ENCODE measurements at places on chromosomes 7 and 10. TPM values are rescaled to one million over a fixed set of nuclear protein-coding genes. Genes with fewer than 3 reads are reported as not detected.

DNA sequence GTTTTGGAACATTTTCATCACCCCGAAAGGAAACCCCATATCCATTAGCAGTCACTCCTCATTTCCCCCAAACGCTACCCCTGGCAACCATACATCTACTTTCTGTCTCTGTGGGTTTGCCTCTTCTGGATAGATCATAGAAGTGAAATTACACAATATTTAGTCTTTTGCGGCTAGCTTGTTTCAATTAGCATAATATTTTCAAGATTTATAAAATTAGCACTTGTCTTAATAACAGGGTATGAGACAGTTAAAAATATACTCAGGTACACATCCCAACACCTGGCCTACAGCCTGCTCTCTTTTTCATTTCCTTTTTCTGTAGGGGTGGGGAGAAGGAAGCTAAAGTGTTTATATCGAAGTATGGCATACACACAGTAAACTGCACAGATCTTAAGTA, 81.4 kb upstream of the LRGUK start:
- no peaks in the 10 kb centered on the region for H3K36me3 ChIP-seq
- H3K27ac ChIP-seq: no peak overlapping the region
- H3K4me1 ChIP-seq: no peaks in the 10 kb centered on the region
- DNase-seq: no peak

- no peak for DNase-seq
- no peaks in the 10 kb centered on the region for H3K36me3 ChIP-seq
- no peak overlapping the region for H3K4me3 ChIP-seq
- no peak overlapping the region for H3K27ac ChIP-seq
- no peaks in the 10 kb centered on the region for H3K4me1 ChIP-seq
- no peaks in the 10 kb centered on the region for H3K27me3 ChIP-seq
These were observed 162.6 kb downstream of the MTERF1 start for GRCh38 chr7:91717681-91718470.

DNA sequence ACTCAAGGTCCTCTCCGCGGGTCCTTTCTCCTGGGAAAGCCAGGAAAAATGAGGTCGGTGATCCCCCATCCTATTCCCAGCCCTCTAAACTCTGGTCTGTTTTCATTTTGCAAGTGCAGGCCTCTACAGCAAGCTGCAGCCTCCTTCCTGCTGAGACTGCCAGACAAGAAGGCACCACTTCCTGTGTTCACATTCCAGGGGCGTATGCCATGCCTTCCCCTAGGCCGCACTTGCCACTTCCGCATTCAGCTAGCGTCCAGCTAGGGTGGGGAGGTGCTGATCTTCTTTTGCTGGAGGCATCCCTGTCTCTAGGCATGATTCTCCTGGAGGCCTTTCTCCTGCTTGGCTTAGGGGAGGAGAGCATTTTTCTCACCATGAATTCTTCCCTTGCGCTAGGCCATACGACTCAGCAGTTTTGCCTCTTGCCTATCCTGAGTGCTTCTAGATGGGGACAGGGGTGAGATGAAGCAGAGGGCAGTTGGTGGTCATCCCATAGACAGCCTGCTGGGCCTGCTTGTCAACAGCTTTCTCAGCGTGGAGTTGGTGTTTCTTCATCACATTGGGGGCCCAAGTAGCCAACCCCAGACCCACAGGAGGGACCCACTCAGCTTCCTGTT, 328.9 kb downstream of the RPS24 start:
- H3K27ac ChIP-seq: no peak overlapping the region
- no peak overlapping the region for H3K4me3 ChIP-seq
- no peaks in the 10 kb centered on the region for H3K27me3 ChIP-seq
- DNase-seq: no peak

DNA sequence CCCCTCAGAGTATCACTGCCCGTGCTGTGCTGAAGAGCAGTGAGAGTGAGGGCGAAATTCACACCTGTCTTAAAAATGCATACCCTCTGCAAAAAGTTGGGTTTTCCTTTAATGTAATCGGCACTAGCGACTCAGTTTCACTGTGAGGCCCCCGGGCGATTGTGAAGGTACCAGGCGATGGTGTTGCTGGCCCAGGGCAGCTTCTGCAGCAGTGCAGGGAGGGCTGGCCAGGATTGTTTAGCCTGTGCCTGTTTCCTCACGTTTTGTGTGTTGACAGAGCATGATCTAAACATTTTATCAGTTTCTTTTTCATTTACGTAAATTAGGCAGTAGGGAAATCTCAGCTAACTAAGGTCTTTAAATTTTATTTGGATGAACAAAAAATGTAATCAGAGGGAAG, 13.3 kb downstream of the ZNF862 start:
- H3K27ac ChIP-seq: no peak overlapping the region
- no peaks in the 10 kb centered on the region for H3K36me3 ChIP-seq
- H3K4me1 ChIP-seq: no peaks in the 10 kb centered on the region
- H3K4me3 ChIP-seq: no peak overlapping the region

GRCh38 chr10:26557641-26558014, 119.5 kb downstream of the APBB1IP start:
- DNase-seq: no peak
- no peaks in the 10 kb centered on the region for H3K4me1 ChIP-seq
- H3K27me3 ChIP-seq: no peaks in the 10 kb centered on the region
- no peaks in the 10 kb centered on the region for H3K36me3 ChIP-seq
- H3K27ac ChIP-seq: no peak overlapping the region

The PNLIP gene
- total RNA-seq: not detected

- no peaks in the 10 kb centered on the region for H3K36me3 ChIP-seq
- no peak overlapping the region for H3K27ac ChIP-seq
- DNase-seq: no peak
- no peaks in the 10 kb centered on the region for H3K27me3 ChIP-seq
- H3K4me3 ChIP-seq: no peak overlapping the region
- H3K4me1 ChIP-seq: no peaks in the 10 kb centered on the region
These were observed 79.3 kb upstream of the KMT2E start for GRCh38 chr7:104934665-104935064.

The LIPF gene
- not detected for total RNA-seq

The PPP1R17 gene
- not detected for total RNA-seq

DNA sequence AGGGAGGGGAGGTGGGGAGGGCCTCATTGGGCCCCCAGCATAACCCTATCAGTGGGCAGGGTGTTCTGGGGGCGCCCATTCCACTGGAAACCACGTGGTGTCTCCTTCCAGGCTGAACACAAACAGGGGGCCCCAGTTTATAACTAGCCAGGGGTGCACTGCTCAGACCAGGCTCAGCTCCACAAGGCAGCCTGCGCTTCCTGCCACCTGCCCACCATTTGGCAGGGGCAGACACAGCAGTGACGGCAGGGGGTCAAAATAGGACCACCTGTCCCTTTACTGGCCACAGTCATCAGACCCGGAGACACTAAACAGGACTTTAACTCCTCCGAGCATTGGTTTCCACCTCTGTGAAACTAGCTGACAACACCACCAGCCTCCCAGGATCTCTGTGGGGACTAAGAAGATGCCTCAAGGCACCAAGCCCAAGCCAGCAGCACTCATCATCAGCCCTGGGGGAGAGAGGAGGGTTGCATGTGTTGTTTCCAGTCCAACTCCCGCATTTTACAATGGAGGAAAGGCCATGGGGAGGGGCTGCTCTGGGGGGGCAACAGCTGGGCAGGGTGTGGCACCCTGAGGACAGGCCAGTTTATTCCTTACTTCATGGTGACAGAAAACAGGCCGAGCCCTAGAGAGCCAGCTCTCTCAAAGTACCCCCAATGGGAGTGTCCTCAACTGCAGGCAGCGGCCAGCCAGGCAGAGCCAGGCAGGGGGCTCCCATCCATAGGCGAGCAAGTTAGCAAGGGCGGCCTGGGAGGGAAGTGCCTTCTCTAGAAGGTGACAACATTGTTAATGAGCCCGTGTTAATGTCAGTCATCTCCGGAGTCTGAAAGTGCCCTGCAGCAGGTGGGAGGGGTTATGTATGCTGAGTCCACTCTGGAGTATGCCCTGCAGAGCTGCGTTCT, 127.6 kb downstream of the TNS3 start:
- DNase-seq: no peak
- H3K4me3 ChIP-seq: no peak overlapping the region
- H3K27me3 ChIP-seq: no peaks in the 10 kb centered on the region
- H3K36me3 ChIP-seq: no peaks in the 10 kb centered on the region
- peaks cover 10% of the 10 kb centered on the region for H3K4me1 ChIP-seq

The CCDC6 gene
- 60.5 TPM for total RNA-seq

- peaks cover 8% of the 10 kb centered on the region for H3K4me1 ChIP-seq
- no peaks in the 10 kb centered on the region for H3K36me3 ChIP-seq
- DNase-seq: no peak
- H3K27me3 ChIP-seq: no peaks in the 10 kb centered on the region
- H3K4me3 ChIP-seq: peak overlapping the region; percentile 80
These were observed 384 bp downstream of the DCLRE1C start for GRCh38 chr10:14953424-14954000.

DNA sequence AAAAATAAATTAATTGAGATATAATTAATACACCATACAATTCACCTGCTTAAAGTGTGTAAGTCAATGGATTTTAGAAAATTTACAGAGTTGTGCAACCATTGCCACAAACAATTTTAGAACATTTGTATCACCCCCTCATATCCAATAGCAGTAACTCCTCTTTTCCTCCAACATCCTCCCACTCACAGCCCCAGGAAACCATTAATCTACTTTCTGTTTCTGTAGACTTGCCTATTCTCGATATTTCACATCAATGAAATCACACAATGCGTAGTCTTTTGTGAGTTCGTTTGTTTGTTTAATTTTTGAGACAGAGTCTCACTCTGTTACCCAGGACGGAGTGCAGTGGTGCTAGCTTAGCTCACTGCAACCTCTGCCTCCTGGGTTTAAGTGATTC, 13.7 kb upstream of the HERC4 start:
- no peak overlapping the region for H3K27ac ChIP-seq
- no peak for DNase-seq
- H3K27me3 ChIP-seq: peaks cover 4% of the 10 kb centered on the region
- no peaks in the 10 kb centered on the region for H3K36me3 ChIP-seq
- H3K4me1 ChIP-seq: no peaks in the 10 kb centered on the region

DNA sequence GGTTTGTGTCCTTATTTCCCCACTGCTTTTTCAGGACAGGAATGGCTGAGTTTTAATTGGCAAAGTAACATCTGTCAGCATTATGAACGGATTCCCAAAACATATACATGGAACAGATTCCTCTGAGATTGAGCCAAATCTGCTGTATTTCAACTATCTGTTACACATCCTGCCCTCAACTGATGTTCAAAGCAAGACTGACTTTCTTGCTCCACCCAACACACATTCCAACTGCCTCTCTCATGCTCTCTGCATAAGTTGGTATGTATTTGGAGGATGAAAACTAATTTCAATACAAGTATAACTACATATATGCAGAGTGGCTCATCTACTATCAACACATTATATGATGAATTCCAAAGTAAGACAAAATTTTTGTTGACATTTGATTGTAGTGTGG, 342.2 kb downstream of the GATA3 start:
- H3K36me3 ChIP-seq: no peaks in the 10 kb centered on the region
- no peak overlapping the region for H3K27ac ChIP-seq
- no peaks in the 10 kb centered on the region for H3K27me3 ChIP-seq
- DNase-seq: no peak
- H3K4me3 ChIP-seq: no peak overlapping the region

DNA sequence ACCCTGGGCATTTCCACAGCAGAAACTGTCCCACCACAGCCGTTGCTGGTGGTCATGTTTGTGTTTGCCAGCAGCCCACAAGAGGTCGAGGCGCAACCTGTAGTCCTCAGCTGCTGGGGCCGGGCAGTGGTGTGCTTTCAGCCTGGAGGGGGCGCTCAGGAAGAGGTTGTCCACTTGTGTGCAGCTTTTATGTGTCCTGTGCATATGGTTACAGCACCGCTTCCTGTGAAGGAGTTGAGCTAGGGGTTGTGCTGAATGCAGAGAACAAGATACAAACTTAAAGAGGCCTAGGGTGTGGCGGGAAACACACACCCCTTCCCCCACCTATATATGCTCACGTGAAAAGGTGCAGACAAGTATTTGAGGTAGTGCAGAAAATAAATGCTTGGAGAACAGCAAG, 29.5 kb upstream of the PFKFB3 start:
- H3K4me1 ChIP-seq: no peaks in the 10 kb centered on the region
- DNase-seq: no peak
- H3K27me3 ChIP-seq: no peaks in the 10 kb centered on the region
- H3K27ac ChIP-seq: no peak overlapping the region
- H3K36me3 ChIP-seq: no peaks in the 10 kb centered on the region

The ALOX5 gene
- total RNA-seq: 10.3 TPM

The SPDYE5 gene
- not detected for total RNA-seq

DNA sequence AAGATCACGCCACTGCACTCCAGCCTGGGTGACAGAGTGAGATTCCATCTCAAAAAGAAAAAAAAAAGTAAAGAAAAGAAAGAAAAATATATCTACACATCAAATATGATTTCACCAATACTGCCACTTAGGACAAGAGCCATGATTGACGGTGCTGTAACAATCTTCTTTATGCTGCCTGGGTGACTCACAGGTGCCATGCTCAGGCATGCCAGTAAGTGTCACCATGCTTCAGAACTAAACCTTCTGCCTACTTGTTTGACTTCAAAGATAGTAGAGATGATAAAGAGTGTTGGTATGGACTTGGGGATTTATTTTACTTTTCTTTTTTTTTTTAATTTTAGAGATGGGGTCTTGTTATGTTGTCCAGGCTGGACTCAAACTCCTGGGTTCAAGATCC, 33.6 kb upstream of the DNMBP start:
- peak overlapping the region; percentile 46 for H3K27ac ChIP-seq
- H3K36me3 ChIP-seq: no peaks in the 10 kb centered on the region
- H3K4me1 ChIP-seq: no peaks in the 10 kb centered on the region
- no peak overlapping the region for H3K4me3 ChIP-seq
- no peaks in the 10 kb centered on the region for H3K27me3 ChIP-seq

- H3K4me1 ChIP-seq: no peaks in the 10 kb centered on the region
- no peak overlapping the region for H3K4me3 ChIP-seq
- no peak for DNase-seq
- no peak overlapping the region for H3K27ac ChIP-seq
- H3K27me3 ChIP-seq: no peaks in the 10 kb centered on the region
These were observed 5.1 kb upstream of the BLVRA start for GRCh38 chr7:43753271-43753810.

GRCh38 chr7:4010923-4011656, 671.0 kb upstream of the FOXK1 start:
- no peak overlapping the region for H3K27ac ChIP-seq
- no peak overlapping the region for H3K4me3 ChIP-seq
- DNase-seq: no peak

GRCh38 chr7:26291699-26292538, at the start of gene SNX10:
SNX10 (plus strand) TSS chr7:26291862; CDS start chr7:26346443, 54,581 bp downstream.
- peak within 1 kb of the TSS; percentile 42 for H3K27ac ChIP-seq
- H3K36me3 ChIP-seq: no peaks in the 10 kb centered on the region
- peak within 1 kb of the TSS; percentile 47 for H3K4me3 ChIP-seq
- peak; percentile 51 for DNase-seq

- no peak for DNase-seq
- no peaks in the 10 kb centered on the region for H3K27me3 ChIP-seq
- no peaks in the 10 kb centered on the region for H3K36me3 ChIP-seq
These were observed 29.3 kb downstream of the CRCP start for GRCh38 chr7:66143876-66144332.

The VPS37D gene
- 8.8 TPM for total RNA-seq

Data from uterus (tissue), 4 donors.